ENCODE measurements at places on chromosomes 7 and 10. TPM values are rescaled to one million over a fixed set of nuclear protein-coding genes. Genes with fewer than 3 reads are reported as not detected.

The OR6V1 gene
- total RNA-seq: not detected

The CSTF2T gene
- 28.8 TPM for total RNA-seq

DNA sequence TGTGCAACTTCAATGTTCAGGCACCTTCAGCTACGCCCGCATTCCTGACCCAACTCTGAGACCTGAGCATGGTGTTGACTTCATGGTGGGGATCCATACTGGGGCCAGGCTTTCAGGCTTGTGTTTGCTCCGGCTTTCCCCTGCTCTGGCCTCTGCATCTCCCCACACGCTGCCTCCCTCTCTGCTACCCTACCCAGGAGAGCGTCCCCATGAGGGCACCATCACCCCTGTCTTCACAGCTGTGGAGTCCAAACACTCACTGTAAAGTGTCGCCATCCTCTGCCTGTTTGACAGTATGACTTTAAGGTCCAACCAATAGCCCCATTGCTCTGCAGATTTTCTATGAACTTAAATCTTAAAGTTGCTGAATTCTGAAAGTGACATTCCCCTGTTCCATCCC, 199.0 kb upstream of the GRB10 start:
- no peak for DNase-seq

The C10orf53 gene
- not detected for total RNA-seq

- no peak for DNase-seq
Observed at GRCh38 chr10:22183771-22184461, 33.9 kb downstream of the EBLN1 start.

DNA sequence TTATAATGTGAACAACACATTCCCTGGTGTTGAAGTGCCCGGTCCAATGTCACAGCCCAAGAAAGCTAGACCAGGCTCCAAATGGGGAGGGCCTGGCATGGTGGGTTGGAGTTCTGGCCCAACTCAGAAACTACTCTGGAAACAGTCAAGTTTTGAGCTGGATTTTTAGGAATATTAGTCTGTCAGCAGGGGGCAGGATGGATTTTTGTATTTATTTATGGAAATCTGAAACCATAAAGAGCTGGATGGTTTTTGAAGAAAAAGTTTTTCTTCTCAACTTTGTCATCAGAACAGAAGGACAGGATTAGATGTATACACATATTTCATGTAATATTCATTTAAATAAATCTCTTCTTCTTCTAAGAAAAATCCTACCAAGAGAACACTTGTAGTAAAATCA, 97.5 kb downstream of the POU6F2 start:
- DNase-seq: no peak

- DNase-seq: no peak
Observed at GRCh38 chr10:79405995-79406515, 39.4 kb downstream of the ZCCHC24 start.

The IGF2BP3 gene
- total RNA-seq: 108 TPM

GRCh38 chr10:71339796-71340589, 20.9 kb downstream of the SLC29A3 start:
- DNase-seq: no peak

The GPR37 gene
- total RNA-seq: not detected

DNA sequence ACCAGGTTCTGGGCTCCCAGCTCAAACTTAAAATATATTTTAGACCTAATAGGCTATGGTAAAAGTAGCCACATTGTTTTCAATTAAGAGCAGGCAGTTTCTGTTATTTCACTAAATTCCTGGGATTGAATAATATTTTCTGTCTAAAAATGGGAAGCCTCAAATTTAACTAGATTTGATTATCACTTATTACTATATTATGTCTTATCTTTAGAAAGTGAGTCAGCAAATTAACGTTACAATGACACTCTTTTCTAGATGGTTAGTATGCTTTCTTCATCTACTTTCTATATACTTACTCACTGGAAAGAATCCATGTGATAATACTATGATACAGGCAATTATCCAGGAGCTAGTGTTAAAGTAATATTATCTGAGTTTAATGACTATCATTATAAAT, 27.5 kb downstream of the KIF5B start:
- no peak for DNase-seq

DNA sequence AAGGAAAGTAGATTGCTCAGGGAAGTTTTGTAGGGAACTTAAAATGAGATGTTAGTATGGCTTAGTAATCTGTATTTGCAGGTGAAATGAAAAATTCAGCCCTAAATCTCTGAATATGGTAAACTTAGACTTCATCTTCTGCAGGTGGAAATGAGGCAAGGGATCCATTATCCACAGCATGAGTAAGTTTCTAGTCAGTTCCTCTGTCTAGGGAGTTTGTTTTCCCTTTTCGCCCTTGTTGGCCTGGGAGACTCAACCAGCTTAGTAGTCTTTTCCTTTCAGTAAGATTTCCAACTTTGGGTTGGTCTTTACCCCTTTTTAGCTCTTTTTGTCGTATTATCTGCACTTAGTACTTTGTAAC, 65.6 kb downstream of the ZEB1 start:
- DNase-seq: no peak

DNA sequence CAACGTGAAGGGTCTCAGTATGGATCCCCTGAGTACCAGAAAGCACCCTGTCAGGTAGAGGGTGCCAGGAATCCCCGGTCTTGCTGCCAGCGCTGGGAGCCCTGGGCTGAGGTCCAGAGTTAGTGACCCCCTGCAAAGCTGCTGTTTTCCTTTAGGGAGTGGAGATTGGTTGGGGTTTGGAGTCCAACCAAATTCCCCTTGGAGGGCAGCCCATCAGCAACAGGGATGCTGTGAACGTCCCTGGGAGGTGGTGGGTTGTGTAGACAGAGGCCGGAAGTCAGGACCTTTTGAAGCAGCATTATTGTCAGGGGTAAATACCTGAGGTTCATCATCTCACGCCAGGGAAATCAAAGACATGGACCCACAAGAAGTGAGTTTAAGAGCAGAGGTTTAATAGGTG, 104.2 kb downstream of the COL26A1 start:
- no peak for DNase-seq

DNA sequence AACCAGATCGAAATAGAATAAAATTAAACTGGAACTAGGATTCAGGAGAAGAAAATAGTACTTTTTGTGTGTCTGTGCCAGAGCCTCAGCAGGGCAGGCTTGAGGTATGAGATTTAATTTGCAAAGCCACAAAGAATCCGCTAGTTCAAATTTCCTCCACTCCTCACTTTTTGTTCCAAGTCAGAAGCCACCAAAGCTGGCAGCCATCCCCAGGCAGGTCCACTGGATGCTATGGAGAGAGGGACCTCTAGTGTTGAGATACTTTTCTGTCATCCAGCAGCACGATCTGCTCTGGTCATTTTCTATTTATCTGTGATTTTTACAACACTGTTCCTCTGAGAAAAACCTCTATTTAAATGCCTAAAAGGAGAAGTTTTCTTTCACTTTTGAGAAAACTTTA, 147.9 kb upstream of the FRMD4A start:
- peak; percentile 18 for DNase-seq

DNA sequence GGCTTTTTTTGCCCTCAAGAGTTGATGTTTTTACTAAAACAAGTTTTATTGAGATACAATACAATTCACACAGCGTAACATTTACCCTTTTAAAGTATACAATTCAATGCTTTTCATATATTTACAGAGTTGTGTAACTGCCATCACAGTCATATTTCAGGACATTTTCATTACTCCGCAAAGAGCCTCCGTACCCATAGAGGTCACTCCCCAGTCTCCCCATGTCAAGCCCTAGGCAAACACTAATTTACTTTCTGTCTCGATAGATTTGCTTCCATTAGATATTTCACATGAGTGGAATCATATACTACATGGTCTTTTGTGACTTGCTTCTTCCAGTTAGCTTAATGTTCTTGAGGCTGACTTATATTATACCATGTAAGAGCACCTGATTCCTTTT, 183.8 kb downstream of the PRKCQ start:
- no peak for DNase-seq

The MRPS33 gene
- total RNA-seq: 78.2 TPM
